Stimulated activated CD8-positive, alpha-beta memory T cell treated with anti-CD3 and anti-CD28 coated beads, Interleukin-2, amount 100 ng/mL, for 1 hour (primary cell): ENCODE measurements at places on chromosomes 3 and 15.

DNA sequence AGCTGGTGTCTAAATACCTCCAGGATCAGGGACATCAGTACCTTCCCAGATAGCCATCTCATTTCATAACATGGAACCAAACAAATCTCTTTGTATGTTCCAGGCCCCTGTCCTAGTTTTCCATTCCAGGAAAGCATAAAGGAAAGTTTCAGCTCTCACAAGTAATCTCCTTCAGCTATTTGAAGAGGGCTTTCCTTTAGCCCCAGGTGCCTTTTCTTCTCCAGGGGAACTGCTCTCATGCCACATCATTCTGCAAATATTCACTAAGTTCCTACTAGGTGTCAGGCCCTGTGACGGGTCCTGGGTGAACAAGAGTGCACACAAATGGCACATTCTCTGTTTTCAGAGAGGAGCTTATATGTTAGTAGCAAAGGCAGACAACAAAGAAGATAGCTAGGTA is 136.1 kb downstream of the ADAMTS9 start:
- no peak for DNase-seq

- DNase-seq: no peak
Measured at GRCh38 chr15:83018436-83018835, 7.0 kb upstream of the C15orf40 start.

DNA sequence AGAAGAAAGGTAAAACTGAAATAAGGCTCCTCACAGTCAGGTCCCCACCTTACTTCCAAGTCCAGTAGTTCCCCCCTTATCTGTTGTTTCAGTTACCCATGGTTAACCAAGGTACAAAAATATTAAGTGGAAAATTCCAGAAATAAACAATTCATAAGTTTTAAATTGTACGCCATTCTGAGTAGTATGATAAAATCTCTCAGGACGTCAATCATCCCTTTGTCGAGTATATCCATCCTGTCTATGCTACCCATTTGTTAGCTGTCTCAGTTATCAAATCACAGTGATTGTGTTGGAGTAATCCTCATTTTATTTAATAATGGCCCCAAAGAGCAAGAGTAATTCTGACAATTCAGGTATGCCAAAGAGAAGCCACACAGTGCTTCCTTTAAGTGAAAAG is 43.9 kb downstream of the LRRFIP2 start:
- no peak for DNase-seq

DNA sequence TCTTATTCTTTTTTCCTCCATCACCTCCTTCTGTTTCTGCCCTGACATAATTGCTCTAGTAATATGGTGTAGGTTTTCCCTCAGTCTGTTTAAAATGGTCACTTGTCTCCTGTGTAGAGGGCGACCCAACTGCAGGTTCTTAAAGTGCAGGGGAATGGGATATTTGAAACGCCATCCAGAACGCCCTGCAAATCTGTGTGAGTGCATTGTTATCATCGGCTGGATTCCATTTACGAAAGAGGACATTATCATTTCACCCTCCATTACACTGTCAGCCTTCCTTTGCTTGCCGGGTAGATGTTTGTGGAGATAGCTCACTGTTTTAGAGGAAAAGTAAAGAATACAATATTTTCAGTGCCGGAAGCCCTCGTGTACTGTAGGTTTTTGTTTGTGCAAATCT is 354.0 kb downstream of the LRTM1 start:
- DNase-seq: no peak

DNA sequence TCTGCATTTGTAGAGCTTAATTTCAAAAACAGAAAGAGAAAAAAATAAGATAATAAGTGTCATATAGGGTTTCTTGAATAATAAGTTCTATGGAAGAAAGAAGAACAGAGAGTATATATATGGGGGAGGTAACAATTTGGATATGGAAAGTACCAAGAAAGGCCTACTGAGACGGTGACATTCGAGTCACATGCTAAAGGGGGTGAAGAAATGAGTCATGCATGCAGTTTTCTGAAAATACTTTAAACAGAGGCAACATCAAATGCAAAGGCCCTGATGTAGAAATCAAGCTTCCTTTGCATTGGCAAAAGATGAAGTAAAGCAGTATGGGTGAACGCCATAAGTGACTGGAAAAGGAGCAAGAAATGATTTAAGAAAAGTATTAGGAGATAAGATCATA is 371.6 kb upstream of the ZNF385D start:
- no peak for DNase-seq
